ENCODE measurements at places on chromosomes 12 and 14.

- no peak for DNase-seq
Measured at GRCh38 chr12:98060411-98060810, 455.0 kb upstream of the TMPO start.

DNA sequence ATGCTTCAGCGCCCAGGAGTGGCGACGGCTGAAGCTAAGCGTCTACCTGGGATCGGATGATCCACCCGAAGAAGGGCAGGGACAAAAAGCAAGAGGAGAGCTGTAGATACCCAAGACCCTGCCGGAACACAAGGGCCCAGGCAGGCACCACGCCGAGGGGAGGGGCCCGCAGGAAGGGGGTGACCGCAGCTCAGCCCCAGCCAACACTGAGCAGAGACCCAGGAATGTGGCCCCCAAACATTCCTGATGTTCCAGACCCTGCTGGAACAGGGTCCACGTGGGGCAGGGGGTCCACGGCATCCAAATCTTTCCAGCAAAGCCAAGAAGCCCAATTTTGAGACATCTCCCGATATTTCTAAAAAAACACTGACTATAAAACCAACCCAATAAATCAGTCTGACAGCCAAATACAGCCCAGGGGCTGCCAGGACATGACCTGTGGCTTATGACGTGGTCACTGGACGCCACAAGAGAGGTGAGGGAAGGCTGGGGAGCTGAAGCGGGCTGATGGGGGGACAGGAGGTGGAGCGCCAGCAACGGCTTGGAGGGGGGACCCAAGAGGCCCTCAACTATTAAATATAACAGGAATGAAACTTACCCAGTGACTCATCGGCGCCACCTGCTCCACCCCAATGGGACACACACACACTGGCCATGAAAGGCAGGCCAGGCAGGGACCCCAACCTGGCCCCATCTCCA, 58.9 kb downstream of the NCOR2 start:
- DNase-seq = no peak

DNA sequence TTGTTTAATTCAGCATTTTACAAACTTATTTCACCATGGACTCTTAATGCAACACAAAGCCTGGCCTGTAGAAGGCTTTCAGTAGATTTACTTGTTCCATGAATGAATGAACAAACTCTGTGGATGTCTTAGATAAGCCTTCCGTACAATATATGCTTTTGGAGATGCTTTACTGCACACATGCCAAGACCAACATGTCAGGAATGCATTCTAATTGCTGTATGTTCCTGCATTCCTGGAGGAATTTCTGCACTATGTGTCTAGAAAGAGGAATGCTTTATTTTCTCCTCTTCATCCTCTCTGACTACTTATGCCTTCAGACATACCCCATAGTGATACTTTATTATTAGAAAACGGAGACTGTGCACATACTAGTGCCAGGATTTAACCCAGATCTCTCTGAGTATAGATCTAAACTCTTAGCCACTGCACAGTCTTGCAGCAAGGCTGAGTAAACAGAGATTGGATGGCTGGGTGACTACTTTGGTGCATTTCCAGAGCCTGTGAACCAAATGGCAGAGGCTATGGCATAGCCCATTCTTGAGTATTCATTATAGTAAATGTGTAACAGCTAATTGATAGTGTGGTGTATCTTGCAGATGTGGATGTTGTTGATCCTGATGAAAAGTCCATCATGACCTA, 108.2 kb downstream of the SYNE2 start:
- peak; percentile 42 for DNase-seq

DNA sequence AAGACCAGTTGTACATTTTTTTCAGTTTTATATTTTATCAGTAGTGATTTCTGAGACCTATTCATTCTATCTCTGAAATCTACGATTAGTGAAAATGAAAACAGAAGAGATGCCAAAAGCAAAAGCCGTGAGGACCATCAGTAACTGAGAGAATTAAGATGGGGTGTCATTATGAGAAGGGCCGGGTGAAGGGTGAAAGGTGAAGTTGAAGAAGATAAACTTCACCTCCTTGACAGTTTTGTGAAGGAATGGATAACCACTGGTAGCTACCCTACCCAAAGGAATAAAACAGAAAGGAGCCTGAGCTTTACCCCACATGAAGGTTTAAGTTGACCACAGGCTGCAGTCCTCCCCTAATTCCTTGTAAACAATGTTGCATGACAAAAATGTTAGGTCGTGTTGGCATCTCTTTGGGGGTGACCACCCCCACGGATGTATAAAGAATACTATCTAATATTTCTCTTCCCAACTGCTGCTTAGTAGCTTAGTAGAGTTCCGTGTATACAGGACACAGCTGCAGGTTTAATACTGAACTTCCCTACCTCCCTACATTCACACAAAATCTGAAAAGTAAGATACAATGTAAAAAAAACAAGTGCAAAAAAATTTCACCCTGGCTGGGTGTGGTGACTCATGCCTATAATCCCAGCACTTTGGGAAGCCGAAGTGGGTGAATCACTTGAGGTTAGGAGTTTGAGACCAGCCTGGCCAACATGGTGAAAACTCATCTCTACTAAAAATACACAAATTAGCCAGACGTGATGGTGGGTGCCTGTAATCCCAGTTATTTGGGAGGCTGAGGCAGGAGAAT, 23.9 kb downstream of the GPR19 start:
- peak; percentile 61 for DNase-seq

DNA sequence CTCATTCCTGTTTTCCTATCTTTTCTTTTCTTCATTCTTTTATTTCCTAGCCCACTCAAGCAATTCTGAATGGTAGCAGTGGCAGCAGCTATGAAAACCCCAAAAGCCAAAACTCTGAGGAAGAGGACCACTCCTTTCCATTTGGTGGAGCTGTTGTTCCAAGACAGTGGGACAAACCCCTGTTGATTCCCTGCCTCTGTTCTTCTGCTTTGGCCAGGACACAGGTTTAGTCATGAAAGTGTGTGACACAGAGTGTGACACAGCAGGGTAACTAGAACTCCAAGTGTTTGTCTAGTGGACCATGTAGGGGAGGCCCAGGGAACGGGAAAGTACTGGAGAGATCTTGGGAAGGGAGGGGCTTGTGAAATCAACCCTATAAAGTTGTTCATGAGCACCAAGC, 71.1 kb downstream of the PTCSC3 start:
- DNase-seq = no peak

DNA sequence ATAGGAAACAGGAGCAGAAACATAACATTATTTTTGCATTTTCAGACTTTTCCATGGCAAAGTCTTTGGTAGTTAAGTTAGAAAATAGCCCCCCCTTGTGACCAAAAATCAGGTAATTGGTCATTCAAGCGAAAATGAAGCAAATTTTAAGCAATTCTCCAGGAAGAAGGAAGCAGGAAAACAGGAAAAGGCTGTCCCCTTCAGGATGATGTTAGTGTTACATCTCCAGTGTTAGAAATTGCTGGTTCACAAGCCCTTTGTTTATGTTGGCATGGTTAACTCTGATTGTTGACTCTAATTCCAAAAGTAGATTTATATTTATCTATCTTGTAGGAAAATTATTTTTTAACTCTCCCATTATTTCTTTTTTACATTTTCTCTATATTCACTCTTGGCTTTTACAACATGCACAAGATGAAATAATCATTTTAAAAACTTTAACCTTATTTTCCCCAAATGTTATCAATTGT, 18.8 kb upstream of the GAS2L3 start:
- DNase-seq = peak; percentile 95

GRCh38 chr12:13179211-13180074, 17.1 kb upstream of the EMP1 start:
- DNase-seq = peak; percentile 45

DNA sequence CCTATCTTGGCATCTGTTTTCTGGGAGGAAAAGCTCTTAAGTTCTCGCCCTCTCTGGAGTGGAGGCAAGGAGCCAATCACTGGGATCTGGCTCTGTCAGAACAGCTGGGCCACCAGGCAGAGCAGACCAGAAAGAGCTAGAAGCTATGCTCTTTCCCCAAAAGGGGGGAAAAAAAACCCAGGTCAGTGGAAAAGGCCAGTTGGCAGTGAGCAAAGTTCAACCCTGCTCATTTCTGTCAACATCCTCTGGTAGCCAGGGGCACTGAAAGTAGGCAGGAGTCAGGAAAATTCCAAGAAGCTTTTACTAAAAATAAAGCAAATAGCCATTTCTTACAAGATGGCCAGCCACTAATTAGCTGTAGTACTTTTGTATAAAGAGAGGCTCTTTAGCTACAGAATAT, 36.6 kb upstream of the PAX9 start:
- no peak for DNase-seq

- no peak for DNase-seq
Measured at GRCh38 chr12:130226126-130226525, 63.9 kb downstream of the FZD10 start.

DNA sequence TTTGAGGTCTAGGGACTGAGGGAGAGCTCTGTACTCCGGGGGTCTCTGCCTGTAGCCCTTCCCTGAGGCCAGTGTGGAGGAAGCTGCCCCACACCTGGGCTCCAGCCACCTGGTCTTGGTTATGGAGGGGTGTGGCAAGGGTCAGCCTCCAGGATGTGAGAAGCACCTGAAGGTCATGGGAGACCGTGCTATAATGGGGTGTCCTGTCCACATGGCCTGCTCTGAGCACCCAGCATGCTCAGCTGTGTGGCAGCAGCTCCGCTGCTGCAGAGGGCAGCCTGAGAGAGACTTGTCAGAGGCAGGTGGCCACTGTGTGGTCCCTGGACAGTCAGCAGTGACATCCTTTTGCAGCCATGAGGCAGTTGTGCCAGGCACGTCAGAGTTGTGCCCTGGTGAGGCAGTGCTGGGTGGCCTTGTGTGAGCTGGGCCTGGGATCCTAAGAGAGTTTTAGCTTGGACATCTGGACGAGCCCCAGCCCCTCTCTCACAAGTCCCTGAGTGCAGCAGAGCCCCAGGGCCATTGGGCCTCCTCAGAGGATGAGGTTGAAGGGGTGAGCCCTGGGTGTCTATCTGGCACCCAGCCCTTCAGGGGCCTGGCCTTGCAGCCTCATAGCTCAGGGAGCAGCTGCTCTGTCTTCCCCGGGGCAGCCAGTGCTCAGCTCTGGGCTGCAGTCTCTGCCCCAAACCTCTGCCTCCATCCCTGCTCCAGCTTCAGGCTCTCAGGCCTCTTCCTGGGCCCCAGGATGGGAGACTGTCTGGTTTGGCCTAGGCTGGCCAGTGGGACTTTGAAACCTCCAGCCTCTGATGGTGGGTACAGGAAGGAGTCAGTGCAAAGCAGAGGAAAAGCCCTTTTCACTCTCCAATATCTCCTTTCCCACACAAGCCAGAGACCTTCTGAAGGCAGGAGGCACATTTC, 7.4 kb upstream of the ATG101 start:
- no peak for DNase-seq

GRCh38 chr14:64550621-64551333, 1.0 kb downstream of the PPP1R36 start:
- DNase-seq = no peak

GRCh38 chr12:54562750-54563356, 13.5 kb downstream of the PDE1B start:
- no peak for DNase-seq

GRCh38 chr12:11321980-11322379, 11.7 kb upstream of the PRB4 start:
- no peak for DNase-seq

DNA sequence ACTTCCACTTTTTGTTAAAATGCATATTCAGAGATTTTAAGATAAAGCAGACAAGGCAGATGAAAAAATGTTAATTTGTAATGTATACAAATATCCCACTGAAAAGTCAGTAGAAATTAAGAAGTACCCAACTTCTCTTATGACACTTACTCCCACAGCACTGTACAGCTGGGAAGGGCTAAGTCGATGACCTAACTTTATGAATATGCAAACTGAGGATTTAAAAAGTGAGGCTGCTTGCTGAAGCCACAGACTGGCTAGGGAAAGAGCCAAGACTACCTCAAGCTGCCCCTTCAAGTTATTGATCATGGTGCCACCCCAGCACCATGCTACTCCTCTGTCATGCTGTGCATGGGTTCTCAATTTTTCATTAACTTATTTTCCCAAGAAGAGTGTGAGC, 17.0 kb downstream of the PPM1H start:
- DNase-seq = no peak

GRCh38 chr14:93969082-93969828, 7.1 kb downstream of the ASB2 start:
- no peak for DNase-seq

DNA sequence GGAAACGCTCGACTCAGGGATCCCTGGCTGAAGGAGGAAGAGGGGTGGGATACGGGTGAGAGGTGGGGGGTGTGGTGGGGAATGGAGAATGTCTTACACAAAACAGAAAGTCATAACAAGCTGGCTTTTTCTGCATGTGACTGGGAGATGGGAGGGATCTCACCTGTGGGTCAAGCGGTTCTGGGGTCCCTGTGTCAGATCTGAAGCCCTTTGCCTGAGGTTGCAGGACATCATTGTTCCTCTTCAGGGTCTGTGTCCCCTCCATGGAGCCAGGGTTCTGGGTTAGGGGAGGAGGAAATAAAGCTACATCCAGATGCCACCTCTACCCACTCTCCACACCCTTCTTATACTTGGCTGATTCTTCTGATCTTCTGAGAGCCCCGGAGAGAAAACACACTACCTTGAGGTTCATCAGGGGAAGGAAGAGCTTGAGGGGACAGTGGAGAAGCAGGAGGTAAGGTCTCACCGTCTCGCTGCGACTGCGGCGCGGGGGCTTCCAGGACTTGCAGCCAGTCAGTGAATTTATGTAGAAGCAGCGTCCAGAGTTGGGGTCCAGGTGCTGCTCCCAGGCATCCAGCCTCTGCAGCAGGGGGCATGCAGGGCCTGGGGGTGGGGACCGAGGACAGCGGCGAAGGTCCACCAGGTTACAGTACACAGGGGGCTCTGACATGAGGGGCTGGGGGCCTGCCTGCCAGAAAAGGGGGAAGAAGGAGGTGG, 2.5 kb downstream of the ARHGAP9 start:
- DNase-seq = no peak

- DNase-seq = peak; percentile 65
Measured at GRCh38 chr12:106415134-106415533, 57.6 kb downstream of the POLR3B start.

DNA sequence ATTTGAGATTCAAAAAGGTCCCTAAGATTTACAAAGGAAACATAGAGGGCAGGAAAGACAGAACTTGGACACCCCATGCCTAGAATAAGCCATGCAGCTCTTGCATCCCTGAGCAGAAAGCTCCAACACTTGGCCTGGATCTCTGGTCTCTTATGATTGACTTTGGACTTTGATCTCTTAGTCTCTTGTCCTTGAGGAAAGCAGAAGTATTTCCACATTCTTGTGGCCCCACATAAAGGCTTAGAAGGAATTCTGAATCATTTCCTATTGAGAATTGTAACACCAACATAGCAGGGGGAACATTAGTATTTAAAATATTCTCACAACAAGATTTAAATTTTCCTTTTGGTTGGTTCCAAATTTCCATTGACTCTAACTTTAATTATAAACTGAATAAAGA, 283.7 kb upstream of the PRKD1 start:
- DNase-seq = peak; percentile 68

Data from cardiac fibroblast (primary cell).